GM19239 (cell line): ENCODE measurements at places on chromosomes 12 and 14.

DNA sequence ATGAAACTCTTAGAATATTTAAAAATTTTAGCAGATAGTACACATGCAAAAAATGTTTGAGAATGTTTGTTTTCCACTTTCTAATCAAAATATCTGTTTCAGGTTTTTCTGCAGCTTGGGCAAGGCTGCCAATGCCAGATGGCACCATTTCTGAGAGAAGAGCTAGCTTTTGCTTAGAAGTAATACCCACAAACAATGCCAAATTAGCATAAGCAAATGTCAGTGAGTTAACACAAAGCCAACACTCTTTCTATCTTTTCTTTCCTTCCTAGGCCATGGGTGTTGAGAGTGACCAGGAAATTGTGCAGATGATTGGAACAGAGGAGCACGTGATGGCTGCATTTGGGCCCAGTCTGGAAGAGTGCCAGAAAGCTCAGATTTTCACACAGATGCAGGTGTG is 35.2 kb downstream of the POLR3B start:
- no peak for DNase-seq

GRCh38 chr14:33972583-33973081 is 21.8 kb upstream of the EGLN3 start:
- DNase-seq: no peak

GRCh38 chr14:94375552-94376107 is 12.8 kb downstream of the SERPINA1 start:
- DNase-seq: no peak

- no peak for DNase-seq
These were observed 78.0 kb downstream of the NOC4L start for GRCh38 chr12:132222096-132222807.

DNA sequence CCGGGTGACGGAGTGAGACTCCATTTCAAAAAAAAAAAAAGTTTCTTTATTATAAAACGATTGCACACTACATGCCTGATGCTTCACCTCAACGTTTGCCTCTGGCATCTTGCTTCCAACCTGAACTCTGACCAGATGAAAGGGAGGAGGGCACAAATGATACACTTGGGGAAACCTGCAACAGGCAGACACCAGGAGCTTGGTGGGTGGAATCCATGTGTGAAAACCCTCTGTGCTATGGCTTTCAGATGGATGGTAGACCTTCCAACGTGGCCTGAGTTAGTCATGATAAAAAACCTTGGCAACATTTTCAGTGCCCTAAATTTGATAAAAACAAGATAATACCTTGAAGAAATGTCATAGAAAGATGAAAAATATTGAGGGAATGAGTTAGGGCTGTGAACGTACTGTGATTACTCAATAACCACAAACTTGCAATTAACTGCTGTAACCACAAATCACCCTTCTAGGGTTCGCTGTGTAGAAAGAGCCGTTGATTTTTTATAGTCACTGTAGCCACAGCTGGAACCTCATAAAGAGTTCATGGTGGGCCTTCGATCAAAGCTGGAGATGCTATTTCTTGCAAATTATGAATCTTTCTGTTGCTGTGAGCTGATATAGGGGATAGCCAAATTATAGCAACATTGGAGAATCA is 26.1 kb upstream of the GZMB start:
- DNase-seq: no peak

DNA sequence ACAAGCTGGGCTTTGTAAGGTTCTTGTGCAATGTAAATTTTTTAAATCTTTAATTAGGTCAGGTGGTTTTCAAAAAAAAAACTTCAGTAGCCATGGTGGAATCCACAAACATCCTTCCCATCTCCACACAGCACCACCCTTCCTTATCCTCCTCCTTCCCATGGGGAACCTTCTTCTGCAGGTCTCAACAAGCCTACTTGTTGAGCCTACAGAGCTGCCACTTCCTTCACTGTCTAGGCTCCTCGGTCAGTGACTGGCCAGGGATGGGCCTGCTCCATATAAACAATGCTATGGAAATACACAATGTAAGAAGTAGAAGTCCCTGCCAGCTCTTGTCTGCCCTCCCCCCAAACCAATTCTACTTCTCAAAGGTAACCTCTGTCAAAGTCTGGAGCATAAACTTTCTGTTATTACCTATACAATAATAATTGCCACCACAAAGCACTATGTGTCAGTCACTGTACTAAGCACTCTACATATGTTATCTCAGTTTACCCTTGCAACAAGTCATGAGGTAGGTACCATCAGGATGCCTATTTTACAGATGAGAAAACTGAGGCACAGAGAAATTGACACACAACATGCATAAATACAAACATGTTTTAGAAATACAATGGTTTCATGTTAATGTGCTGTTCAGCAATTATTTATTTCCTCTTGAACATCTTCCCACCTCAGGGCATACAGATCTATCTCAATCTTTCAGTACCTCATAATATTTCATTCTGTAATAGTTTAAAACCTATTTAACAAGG is 17.4 kb downstream of the LIMA1 start:
- DNase-seq: no peak

DNA sequence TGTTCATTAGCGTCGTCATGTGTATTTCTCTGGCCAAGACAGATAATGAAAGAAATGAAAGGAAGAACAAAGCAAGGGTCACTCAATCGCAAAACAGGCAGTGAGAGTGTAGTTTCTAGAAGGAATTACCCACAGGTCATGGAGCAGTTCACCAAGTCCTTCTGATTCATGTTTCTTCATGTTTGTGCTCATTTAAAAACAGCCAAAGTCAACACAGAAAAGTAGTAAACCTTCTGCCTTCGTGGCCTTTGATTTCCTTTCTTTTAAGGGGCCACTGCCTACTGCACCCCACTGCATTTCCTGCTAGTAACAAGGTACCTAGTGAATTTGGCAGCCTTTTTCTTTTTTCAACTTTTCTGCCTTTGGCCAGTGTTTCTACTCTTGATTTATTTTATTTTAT is 75.1 kb downstream of the KCNK13 start:
- no peak for DNase-seq

- no peak for DNase-seq
These were observed 1.9 kb downstream of the PPP1R3E start for GRCh38 chr14:23300687-23301223.
